NCI-H446 treated with DMSO at 0.1 percent for 48 hours (cell line): ENCODE measurements at places on chromosomes 13 and 19.

- DNase-seq, result no peak
Measured at GRCh38 chr19:13090511-13091231, 12.0 kb downstream of the LYL1 start.

DNA sequence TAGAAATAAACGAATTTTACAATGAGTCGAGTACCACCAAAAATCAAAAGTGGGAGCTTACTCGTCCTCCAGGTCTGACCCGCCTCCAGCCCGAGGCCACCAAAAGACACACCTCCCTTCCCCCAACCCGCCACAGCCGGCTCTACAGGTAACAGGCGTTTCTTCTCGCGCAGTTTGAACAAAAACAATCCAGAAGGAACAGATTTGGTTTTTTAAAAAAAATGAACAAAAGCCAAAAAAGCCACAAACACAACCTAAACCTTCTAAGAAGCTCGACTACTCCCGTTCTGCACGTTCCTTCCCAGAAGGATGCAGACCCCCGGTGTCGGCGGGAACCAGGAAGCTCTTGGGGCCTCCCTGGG lies 671 bp downstream of the ZDHHC20 start:
- no peak for DNase-seq

DNA sequence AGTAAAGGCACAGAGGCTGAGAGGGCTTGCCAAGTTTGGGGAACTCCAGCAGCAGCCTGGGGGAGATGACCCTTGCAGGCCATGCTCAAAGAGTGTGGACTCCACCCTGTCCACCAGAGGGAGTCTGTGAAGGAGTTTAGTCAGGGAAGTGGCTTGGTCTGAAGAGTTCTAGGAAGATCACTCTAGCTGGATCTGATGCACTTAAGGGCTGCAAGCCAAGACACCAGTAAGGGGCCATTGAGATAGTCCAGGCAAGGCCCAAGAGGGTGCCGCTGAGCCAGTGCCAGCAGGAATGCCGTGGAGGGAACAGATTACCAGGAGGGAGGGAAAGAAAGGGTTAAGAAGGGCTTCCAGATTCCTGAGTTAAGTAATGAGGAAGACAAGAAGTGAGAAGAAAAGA lies 68.7 kb downstream of the ZAR1L start:
- peak; percentile 26 for DNase-seq

GRCh38 chr19:13613447-13613846 lies 107.2 kb upstream of the CACNA1A start:
- no peak for DNase-seq

DNA sequence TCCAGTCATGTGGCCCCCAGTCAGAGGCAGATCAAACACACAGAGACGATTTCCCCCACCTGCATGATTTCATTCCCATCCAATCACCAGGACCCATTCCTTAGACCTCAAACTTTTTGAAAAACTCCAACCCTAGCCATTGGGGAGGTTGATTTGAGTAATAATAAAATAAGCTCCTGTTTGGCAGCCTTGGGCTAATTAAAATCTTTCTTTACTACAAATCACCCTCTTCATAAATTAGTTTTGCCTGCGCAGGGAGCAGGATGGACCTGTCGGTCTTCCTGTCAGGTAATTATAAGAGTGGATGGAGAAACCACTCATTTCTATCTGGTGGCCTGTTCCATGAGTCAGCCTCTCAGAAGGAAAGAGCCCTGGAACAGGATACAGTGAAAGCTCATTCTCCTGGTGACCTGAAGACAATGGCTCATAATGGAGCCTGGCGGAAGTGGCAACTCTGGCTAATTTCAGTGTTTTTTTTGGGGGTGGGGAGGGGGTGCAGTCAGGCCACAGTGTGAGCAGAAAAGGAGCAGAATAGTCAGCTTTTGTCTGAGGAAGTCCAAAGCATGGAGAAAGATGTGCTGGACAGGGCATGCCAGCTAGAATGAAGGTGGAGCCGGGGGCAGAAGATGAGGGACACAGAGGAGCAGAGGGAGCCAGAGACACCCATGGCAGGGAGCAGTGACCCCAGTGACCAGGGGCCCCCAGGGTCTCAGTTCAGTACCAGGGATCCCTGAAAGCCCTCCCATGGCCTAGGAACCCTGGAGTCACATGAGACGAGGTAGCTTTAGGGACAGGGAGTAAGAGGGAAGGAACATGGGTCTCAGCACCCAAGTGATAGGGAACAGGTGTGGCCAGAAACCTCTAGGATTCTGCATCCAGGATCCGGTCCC lies 31.8 kb upstream of the PSG9 start:
- DNase-seq, result no peak

GRCh38 chr19:29552454-29553280 lies 26.9 kb downstream of the VSTM2B start:
- no peak for DNase-seq

- DNase-seq, result peak; percentile 35
Measured at GRCh38 chr13:50410921-50411746, 395.9 kb downstream of the KCNRG start.

DNA sequence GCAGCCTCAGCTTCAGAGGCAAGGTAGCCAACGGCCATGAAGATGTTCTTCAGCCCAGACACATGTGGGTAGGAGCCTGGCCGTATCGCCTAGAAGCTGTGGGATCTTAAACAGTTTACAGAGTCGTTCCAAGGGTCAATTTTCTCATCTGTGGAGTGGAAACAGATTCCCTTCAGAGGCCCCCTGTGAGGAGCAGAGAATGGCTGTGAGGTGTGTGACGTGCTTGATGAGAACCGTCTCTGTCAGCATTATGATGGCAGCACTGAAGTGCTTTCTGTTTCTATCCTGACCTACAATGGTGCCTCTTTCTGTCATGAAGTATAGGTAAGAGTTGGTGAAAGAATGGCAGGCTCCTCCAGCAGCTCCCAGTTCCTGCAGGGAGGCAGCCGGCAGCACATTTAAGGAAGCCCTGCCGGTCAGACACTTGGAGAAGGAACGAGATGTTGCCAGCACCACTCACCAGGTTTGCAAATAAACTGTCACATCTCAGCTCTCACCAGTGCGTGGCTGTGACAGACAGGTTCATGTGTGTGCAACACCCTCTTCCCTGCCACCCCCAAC lies 277.3 kb downstream of the FOXO1 start:
- DNase-seq, result no peak

DNA sequence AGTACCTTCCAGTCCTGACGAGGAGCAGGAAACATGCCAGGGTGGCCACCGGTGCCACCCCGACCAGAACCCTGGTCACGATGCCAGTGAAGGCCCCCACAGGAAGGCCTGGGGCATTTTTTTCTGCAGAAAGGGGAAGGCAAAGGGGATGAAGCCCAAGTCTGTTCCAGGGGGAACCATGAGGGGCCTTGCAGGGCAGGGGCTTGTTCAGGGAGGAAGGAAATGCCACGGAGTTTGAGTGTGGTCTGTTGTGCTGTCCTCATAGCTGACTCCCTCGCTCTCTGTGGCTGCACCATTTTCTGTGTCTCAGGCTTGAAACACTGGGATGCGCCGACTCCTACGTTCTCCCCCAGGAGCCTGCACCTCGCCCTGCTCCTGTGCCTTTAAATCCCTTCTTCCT lies 27.5 kb upstream of the CEACAM1 start:
- DNase-seq, result no peak

DNA sequence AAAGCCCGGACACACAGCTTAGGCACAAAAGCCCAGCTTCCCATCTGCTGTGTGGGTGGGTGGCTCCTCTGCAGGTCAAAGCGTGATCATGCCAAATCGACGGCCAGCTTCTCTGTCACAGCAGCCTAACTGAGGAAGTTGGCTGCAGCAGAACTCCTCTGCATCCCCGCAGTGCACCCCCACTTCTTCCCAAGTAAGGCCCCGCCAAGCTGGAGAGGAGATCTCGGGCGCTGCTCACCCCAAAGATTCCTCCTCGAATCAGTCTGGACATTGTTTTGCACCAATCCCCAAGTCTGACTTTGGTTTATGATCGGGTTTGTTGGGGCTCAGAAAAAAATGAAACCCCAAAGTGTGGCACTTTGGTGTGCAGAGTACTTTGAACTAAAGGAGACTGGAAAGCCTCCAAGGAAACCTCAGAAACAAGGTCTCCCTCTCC lies 19.7 kb upstream of the CPB2 start:
- no peak for DNase-seq

GRCh38 chr13:78589206-78589605 lies 14.1 kb downstream of the POU4F1 start:
- no peak for DNase-seq

DNA sequence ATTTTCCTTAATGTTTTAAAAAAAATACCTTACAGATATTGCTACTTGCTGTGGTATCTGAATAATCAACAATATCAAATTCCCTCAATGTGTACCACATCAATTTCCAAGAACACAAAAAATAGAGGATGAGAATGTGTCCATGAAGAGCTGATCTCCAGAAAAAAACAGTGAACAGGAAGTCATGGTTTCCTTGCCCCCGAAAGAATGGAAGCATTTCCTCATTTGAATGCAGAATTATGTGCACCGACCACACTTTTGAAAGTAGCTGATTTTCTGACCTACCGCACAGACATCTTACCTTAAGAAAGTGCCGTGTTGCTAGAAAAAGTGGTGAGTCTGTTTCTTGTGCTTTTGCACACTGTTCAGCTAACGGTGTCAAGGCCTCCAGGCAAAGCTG lies 13.4 kb upstream of the EEF1AKMT1 start:
- no peak for DNase-seq

- no peak for DNase-seq
Measured at GRCh38 chr13:48874165-48874564, 101.5 kb upstream of the FNDC3A start.

DNA sequence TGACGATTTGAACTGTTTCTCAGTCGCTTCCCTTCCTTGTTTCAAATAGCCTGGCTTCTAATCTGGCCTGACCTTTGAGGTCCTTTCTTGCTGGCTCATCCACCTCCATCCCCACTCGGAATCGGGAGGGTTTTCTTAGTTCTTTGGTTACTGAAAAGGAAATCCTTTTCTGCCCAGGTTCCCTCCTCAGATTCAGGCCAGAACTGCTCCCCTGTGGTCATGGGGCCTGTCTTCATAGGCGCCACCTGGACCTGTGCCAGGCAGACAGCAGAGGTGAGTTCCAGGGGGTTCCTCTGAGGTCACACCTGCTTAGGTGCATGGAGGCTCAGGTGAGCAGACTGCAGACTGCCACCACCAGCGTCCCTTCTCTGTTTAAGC lies 62.4 kb downstream of the AKAP11 start:
- no peak for DNase-seq

- no peak for DNase-seq
Measured at GRCh38 chr13:26583662-26584061, 26.2 kb downstream of the WASF3 start.

DNA sequence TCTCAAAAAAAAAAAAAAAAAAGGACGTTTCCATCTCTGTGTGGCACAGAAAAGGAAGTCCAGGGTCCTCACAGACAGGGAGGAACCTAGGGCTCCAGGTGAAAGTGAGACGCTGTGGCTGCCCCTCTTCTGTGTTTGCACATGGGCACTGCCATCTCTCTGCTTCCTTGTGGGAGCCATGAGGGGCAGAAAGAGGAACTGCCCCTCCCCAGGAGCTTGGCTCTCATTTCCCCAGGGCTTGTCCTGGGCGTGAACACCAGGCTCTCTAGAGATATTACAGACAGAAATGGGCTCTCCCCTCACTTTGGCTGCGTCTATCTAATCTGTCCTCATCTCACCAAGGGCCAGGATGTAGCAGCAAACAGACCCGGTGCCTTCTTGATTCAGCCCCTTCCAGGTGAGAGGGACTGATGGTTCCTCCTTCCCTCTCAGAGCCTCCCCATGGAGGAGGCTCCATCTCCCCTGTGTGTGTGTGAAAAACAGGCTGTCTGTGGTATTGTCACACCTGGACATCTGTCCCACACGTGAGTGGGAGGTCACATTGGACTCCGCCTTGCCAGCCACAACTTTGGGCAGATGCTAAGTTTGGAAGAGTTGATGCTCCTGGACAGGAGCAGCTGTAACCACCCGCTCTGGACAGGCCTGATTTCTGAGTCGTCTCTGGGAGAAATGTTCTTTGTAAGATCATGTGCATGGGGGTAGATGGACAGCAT lies 840 bp upstream of the LILRA4 start:
- DNase-seq, result no peak

DNA sequence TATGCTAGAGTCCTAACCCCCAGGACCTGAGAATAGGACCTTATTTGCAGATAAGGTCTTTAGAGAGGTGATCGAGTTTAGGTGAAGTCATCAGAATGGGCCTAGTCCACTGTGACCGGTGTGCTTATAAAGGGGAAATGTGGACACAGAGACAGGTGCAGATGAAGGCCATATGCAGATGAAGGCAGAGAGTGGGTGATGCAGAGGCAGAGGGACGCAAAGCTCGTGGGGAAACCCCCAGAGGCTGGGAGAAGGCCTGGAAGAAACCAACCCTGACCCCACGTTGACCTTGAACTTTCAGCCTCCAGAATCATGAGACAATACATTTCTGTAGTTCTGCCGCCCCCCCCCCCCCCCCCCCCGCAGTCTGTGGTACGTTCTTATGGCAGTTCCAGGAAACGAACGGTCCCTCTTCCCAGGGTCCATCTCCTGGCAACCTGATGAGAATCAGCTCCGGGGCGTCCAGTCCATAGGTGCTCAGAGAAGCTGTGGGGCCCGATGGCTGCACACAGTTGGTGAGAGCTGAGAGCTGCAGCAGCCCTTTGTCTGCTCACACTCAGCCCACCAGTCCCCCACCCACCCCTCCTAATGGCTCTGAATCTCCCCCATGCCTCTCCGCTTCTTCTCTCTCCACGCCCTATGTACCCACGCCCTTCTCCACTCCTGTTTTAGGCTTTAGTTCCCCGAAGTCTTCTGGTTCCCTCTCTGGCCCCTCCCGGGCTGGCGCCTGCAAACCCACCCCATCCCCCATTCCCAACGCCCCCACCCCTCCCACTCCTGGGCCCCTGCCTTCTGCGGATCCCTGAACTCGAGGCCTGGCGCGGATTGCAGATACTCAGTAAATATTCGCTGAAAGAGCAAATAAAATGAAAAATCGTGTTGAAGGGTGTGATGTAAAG lies 218.3 kb upstream of the MAB21L1 start:
- DNase-seq, result no peak

- no peak for DNase-seq
Measured at GRCh38 chr13:29847501-29847983, 2.9 kb downstream of the UBL3 start.

- no peak for DNase-seq
Measured at GRCh38 chr19:21166436-21166835, 24.6 kb downstream of the ZNF431 start.

DNA sequence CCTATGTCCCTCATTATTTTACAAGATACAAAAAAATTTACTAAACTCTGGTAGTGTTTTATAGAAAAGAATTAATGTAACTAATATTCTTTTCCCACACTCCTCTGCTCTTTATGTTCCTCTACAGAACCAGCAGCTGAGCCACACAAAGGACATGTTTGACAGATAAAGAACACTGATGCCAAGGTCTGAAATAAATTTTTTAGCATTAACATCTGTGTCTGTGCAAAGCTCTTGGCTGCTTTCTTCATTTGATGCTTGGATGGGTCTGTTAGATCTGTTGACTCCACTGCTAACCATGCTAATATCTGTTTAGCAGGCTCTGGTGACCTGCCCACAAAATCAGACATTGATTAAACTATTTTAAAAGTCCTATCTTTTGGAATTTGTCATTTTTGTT lies 2363.8 kb downstream of the PCDH9 start:
- DNase-seq, result peak; percentile 25

- DNase-seq, result no peak
Measured at GRCh38 chr13:109344552-109345157, 441.7 kb downstream of the IRS2 start.
